GM12892 (cell line): ENCODE measurements at places on chromosomes 13 and 19.

DNA sequence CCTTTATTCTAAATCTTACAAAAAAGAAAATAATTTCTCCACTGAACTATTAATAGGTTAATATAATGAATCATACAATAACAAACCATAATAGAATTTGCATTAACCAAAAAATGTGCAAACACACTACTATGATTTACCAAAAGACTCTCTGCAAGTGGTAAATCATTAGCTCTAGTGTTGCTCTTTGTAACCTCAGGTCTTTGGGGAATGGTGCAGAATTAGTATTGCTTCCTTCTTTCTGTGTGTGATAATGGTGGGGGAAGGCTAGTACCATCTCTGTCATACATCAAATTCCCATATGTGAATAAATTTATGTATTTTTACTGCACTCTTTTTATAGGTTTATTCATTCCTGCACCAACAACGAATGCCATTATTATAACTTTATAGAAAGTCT lies 105.1 kb downstream of the COG6 start:
- no peak for DNase-seq

DNA sequence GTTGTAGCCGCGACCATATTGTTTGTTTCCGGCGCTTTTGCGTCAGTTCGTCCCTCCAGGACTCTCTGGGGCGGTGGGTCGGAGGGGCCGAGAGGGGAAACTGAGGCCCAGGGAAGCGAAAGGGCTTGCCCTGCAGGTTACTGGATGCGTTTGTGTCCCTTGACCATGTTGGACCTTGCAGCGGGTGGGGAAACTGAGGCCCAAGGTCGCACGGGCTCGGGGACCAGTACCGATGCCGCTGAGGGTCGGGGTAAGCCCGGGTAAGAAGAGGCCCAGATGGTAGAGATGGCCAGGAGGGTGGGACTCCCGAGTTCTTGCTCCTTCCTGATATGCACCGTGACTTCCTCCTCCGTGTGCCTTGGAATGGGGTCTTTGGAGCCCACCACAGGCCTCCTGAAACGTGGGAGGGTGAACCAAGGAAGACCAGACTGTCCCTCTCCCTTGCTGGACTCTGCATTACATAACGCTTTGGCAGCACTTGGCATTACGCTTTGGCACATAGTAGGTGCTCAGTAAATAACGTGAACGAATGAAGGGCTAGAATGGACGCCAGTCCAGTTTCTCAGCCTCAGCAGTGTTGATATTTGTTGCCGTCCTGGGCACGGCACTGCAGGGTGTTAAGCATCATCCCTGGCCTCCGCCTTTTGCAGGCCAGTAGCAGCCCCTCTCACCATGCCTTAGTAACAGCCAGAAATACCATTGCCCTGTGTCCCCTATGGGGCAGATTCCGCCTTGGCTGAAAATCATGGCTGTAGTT lies 743 bp downstream of the CHAF1A start:
- DNase-seq = no peak

GRCh38 chr19:35228177-35228930 lies at the start of gene FAM187B:
Gene FAM187B (minus strand): TSS chr19:35228739. CDS start chr19:35228680, 59 bp downstream.
- no peak for DNase-seq

DNA sequence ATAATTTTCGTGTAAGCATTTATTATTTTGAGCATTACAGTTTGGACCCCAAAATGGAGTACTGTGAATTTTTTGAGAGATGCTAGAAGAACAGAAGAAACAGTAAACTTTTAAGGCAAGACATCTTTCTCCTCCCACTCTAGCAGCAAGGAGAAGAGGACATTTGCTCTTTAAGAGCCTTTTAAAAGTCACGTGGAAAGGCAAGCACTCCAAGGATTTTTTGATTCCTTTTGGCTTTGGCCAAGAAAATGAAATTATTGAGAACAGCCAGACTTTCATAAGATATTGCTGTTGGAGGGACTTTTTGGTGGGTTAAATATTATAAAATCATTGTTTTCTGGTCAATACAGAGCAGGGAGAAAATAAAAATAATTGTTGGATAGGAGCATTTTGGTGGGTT lies 110.0 kb downstream of the RGCC start:
- DNase-seq = no peak

DNA sequence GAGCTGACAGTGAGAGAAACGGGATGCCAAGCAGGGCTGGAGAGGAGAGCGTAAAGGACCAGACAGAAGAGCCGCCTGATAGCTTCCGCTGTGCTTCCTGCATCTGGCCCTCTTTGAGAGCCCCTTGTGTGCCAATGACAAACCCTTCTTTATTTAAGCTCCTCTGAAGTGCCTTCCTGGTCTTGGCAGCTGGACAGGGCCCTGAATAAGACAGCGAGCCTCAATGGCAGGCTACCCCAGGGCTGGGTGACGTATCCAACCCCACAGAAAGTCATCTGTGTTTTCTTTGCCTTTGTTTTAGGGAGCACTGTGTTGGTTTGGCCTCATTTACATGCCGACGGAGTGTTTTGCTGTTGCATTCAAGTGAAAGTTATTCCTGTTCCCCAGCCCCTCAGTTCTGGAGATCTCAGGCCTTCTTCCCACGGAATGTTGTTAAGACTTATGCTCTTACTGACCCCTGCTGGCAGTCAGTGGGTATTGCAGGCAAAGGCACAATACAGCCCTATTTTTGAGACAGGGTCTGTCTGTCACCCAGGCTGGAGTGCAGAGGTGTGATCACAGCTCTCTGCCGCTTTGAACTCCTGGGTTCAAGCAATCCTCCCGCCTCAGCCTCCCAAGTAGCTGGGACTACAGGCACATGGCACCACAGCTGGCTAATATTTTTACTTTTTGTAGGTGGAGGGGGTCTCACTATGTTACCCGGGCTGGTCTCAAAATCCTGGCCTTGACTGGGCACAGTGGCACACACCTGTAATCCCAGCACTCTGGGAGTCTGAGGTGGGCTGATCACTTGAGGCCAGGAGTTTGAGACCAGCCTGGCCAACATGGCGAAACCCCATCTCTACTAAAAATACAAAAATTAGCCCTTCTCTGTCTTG lies 16.8 kb downstream of the CCL25 start:
- DNase-seq = no peak

DNA sequence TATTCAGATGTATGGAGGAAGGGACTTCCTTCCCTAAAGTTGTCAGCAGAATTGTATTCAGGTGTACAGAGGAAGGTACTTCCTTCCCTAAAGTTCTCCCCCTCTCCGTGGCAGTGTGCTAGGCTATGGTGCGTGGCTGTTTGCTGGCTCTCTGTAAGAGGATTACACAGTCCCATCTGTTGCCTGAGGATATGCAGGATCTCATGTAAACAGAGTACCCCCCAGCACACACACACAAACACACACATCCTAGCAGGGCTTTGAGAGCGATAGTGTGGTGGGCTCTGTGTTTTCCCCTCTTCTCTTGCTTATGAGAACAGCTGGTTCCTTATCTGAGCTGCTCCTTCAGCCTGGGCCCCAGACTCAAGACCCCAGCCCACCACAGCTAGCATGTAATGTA lies 10.3 kb downstream of the NEK5 start:
- no peak for DNase-seq

- DNase-seq = no peak
Observed at GRCh38 chr13:32430018-32430747, 2.3 kb upstream of the N4BP2L1 start.

DNA sequence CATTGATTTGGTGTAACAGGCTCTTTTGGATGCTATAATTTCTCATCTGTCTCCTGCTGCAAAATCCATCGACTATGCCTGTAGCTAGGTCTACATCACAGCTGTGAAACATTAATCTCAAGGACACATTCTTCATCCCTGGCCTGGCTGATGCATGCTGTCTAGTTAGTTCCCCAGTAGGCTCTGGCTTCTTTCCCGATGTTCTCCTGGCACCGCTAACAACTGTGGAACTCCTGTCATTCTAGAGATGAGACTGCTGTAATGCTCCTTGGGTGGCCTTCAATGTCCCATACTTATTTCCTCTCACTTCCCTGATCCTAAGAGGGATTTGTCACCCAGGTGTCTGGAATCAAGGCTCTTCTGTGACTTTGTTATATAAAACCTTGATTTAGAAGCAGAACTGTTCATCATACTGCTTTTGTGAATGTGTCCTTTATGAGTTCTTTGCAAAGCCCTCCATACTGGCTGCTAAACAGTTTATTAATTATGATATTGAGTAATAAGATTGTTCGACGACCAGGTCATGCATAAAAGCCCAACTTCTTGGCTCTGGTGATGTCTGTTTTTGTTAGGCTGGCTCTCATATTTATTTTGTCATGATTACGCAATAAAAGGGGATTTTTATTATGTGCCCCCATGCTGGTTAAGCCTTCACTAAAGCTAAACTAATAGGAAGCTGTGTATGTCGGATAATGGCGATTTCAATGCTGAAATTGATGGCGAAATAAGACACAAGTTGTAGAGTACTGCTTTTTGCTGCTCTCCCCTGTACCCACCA lies 227.5 kb downstream of the DCT start:
- no peak for DNase-seq

- DNase-seq = no peak
Observed at GRCh38 chr19:57321751-57322150, 1.5 kb downstream of the ZNF543 start.

DNA sequence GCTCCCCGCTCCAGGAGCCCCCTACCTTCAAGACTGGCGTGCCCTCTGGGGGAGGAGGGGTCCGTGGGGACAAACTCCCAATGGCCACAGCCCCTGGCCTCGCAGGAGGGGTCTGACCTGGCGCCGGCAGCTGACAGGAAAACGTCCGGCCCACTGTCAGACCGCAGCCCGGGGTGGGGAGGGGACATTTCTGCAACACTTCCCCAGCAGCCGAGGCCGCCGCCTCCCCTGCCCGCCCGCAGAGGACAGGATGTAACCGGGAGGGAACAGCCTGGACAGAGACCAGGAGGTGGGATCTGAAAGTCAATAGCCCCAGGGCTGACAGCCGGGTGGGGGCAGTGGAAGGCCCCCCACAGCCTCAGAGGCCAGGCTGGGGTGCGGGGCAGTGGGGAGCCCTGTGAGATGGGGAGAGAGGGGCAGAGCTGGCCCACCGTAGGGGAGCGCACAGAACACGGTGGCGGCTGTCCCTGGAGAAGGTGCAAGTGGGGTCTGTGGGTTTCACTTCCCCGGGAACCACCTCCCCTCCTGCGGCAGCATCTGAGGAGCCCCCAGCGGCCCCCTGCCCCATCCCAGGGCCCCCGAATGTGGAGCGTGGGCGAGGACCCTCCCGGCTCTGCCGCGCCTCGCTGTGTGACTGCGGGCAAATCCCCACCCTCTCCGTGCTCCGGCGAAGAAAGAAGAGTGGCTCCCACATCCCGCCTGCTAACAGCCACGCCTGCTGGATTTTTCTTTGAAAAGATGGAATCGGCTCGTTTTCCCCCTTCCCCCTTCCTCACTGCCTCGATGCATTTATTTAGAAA lies at the start of gene PEAK3:
PEAK3 (minus strand) TSS at position 114 of the 800 bp plus-strand sequence. CDS start 1,244 bp downstream, outside the sequence.
- no peak for DNase-seq
